ENCODE measurements at places on chromosomes 1 and 21.

DNA sequence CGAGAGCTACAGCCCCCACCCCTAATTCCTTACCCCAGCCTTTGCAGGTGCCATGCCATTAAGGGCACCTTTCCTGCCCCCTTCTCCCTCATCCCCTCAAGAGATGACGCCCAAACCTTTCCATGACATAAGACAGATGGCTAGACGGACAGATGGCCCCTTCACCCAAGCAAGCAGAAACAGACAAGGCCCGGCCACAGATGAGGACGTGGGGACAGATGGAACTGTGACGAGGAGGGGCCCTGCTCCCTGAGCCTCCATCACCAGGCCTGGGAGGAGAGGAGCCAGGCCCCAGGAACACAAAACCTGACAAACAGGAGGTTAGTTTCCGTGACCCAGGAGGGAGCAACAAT, 24.7 kb upstream of the PEF1 start:
- DNase-seq = no peak

GRCh38 chr1:203117611-203118575, 9.6 kb upstream of the ADORA1 start:
- no peak for DNase-seq

DNA sequence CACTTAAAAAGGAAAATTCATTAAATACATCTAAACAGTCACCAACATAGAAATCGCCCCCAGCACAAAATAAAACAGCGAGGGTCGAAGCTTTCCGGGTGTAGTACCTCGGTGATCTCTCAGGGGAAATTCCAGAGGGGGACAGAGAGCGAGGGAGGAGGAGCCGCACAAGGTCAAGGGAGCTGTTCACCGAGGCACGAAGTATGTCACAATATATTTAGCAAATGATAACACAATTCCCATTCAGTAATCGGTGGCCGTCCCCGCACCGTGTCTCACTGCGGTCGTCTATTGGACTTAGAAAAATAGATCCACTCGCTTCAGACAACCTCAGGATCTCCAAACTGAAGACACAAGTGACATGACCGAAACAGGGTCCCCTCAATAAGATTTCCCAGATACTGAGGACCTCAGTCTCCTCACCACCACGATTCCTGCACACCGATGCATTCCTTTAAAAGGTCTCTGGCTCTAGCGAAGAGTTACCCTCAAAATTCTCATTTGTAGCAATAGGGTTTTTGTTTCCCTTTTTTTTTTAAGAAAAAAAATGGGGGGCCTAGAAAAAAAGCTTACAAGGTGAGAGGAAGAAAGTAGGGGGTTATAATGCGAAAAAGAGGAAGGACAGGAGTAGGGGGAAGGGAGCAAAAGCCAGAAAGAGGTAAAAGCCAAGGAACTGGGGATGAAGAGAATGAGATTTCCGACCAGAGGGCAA, 1.1 kb downstream of the LPGAT1 start:
- no peak for DNase-seq

- DNase-seq = no peak
These were observed 308.5 kb downstream of the LMX1A start for GRCh38 chr1:165047994-165048393.

- no peak for DNase-seq
These were observed 107.3 kb downstream of the DUSP10 start for GRCh38 chr1:221634606-221635005.

- no peak for DNase-seq
These were observed 68.8 kb upstream of the RGS1 start for GRCh38 chr1:192506741-192507155.

GRCh38 chr1:166975361-166976129, at the start of gene ILDR2:
Gene ILDR2 (minus strand): TSS chr1:166975540. CDS start chr1:166975268, 272 bp downstream.
- no peak for DNase-seq

- no peak for DNase-seq
These were observed at the start of gene OLIG1 for GRCh38 chr21:33069994-33070743. Gene OLIG1 (plus strand): TSS chr21:33070141. CDS start chr21:33070247, 106 bp downstream.

- no peak for DNase-seq
These were observed 10.0 kb downstream of the FAM163A start for GRCh38 chr1:179753061-179753460.

DNA sequence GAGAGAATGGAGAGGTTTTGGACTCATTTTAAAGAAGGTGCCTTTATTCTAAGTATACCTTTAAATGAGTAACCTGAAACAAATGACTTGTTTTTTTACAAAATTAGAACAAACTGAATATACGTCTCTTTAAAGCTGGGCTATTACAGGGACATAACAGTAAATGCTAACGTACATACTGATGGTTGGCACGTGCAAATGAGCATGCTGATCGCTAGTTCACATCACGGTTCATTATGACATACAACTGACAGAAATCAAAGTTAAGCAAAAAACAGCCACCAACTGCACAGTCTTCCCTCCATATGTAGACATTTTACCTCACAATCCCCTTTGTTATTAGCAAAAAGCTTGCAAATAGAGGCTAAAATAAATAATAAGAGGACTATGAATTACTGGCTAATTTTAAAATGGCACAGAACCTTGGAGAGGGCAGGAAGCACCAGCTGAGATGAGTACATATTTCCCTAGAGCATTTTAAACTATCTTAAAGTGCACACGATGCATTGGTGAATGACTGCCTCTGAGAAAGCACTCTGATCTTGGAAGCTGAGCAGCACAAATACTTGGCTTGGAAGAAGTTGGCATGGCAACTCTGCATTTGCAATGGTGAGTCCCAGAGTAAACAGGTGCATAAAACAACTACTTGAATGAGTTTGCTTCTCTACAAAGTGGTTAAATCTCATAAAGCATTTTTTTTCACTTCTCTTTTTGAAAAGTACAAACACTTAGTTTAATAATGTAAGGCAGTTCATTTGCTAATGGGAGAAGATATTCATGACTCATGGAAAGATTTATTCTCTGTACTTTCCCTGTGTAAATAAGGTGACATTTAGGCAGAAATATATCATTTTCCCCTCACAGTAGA, 204.7 kb downstream of the LHX8 start:
- no peak for DNase-seq

DNA sequence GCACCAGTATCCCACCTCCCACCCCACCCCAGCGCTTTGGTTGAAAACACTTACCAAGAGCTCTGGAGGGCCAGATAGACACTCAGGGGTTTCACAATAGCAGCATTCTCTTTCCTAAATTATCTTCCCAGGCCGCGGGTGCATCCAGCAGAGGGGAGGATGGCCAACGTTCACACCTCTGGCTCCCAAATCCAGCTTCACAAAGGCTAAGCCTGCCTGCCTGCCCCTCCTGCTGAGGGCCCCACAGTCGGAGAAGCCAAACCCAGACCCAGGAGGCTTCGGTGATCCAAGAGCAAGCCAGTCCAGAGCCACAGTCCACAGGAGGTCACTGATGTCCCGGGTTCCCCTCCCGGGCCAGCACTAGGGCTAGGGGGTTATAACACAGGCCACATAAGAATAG, 231.9 kb downstream of the TRABD2B start:
- DNase-seq = no peak

DNA sequence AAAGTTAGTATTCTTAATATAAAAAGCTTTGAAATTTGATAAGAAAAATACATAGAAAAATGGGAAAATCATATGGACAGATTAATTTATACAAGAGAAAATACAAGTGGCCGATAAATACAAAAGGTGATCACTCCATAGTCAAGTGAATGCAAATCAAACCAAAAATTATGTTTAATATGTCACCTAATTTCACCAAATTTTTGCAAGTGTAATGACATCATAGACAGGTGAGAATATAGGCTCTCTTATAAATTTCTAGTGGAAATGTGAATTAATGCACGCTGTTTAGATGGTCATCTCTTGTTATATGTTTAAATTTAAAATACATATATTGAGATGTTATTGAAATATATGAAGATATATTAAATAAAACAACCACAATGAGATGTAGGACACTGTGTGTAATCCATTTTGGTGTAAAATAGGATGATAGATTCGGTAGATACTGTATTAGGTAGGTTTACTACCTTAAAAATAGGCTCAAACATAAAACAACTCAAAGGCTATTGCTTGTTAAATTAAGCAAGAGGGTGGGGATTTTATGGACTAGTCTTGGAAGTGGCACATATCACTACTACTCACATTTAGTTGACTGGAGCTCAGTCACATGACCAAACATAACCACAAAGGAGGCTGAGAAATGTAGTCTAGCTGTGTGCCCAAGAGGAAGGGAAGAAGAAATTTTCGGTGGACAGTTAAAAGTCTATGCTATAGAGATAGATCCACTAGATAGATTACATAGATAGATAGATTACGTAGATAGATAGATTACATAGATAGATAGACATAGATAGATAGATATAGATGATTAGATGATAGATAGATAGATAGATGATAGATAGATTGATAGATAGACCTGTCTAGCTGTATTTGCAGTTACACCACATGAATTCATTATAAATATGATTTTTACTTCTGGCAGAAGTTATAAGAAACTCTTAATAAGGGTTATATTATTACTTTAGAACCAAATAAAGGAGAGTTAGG, 9.2 kb downstream of the INSL5 start:
- DNase-seq = no peak

GRCh38 chr1:86741947-86742572, 37.7 kb downstream of the SH3GLB1 start:
- DNase-seq = no peak

- DNase-seq = no peak
These were observed 850.9 kb downstream of the USP25 start for GRCh38 chr21:16580661-16581060.

GRCh38 chr1:232404981-232405731, 224.8 kb downstream of the SIPA1L2 start:
- no peak for DNase-seq

- DNase-seq = no peak
These were observed 153.9 kb downstream of the FMN2 start for GRCh38 chr1:240245629-240246020.

DNA sequence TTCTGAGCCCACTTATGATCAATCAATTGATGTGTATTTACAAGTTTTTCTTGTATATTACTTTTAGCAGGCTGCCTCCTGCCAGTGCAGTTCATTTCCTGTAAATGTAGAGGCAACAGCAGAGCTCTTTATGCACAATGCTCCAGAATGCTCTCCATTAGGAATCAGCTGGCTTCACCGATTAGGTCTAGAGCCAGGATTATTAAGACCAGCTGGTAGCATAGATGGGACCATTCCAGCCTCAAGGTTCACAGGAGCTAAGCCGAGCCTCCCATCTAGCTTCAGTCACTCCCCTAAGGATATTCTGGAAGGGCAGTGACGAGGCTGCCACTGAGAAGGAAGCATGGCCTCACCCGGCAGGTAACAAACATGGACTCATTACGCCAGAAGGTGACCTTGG, 36.8 kb downstream of the DHRS3 start:
- no peak for DNase-seq

- DNase-seq = no peak
These were observed 264.9 kb downstream of the DYRK1A start for GRCh38 chr21:37631319-37632117.

DNA sequence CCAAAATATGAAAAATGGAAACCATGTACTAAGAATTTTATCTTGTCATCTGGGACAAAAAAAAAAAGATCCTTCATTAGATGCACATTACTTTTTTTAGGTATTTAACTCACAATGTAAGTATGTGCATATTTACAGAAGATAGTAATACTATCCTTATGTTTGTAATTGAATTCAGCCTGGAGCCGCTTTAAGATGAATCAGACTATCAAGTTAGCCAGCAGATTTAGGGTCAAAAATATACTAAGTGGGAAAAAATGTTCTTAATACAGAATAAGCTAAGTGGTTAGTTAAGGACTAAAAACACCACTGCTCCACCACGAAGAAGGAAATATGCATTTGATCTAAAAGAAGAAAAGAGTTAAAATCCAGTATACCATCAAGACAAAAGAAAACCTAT, 49.1 kb downstream of the DSCAM start:
- no peak for DNase-seq

- no peak for DNase-seq
These were observed 9.5 kb upstream of the PADI3 start for GRCh38 chr1:17239420-17239819.

DNA sequence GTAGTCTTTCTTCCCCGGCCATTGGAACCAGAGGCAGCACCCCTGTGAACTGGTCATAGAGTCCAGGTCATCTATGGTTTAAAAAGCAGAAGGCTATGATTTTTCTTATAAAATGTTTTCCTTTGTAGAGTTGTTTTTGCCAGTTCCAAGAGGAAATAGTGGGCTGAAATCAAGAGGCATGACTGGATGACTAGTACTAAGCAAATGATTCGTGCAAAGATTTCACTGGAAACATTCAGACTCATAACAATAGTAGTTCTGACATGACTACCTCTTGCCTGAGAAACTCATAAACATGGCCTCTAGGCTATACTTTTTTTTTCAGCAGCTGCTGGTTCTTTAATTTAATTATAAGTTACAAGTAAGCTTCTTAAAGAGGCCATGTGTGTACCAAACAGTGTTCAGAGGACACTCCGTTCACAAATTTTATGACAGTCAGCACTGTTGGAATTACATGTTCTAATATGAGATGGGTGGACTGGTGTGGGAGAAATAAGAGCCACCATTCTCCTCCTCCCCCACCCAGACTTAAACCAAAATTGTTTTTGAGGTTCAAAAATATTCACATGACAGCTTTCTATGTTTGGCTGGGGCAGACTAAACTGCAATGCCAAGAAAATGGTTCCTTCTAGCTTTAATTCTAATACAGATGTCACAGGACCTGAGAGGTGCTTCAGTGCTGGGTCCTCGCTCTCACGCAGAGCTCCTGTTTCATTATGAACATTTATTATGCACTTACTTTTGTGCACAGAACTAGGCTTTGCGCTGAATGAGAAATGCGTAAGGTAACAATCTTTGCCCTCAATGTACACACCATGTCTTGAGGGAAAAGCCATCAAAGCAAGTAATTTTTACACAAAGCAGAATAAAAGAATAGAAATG, 147.5 kb downstream of the ZC3H11B start:
- no peak for DNase-seq

GRCh38 chr1:71788113-71788512, 494.2 kb downstream of the NEGR1 start:
- DNase-seq = no peak

DNA sequence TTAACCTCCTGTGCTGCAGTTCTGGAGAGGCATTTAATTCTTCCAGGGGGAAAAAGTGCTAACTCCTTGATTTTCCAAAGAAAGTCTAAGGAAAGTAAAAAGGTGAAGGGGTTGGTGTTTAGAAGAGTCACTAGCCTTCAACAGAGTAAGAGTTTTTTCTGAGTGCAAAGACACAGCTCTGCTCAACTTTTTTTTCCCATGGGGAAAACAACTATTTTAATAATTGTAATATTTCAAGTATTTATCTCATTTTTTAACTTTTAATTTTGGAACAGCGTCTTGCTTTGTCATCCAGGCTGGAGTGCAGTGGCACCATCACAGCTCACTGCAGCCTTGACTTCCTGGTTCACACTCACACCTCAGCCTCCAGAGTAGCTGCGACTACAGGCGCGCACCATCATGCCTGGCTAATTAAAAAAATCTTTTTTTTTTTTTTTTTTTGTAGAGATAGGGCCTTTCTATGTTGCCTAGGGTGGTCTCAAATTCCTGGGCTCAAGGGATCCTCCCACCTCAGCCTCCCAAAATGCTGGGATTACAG, 202.6 kb downstream of the APP start:
- DNase-seq = no peak

- DNase-seq = no peak
These were observed 21.4 kb downstream of the SETD4 start for GRCh38 chr21:36038701-36039497.

Data from esophagus squamous epithelium (tissue), 5 donors.